Activated CD4-positive, alpha-beta T cell treated with anti-CD3 and anti-CD28 coated beads, Interleukin-2, amount 50 U/mL, for 4 hours (primary cell): ENCODE measurements at places on chromosomes 7 and 10.

DNA sequence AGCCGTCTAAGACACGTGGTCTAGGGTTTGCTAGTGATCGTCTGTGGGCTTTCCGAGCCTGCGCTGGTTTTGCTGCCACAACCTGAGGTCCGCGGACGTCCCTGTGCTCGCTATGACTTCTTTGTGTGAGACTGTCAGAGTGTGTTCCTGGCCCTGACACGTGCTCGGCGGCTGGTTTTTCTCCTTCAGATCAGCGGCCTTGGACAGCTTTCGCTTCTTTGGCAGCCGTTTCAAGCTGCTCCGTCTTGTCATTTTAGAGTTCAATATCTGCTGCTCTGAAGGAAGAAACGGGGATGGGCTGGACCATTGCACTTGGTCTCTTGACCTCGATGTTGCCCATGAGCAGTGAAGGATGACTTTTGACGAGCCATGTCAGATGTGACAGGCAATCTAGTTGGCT, 147.3 kb downstream of the MGMT start:
- DNase-seq, result no peak

DNA sequence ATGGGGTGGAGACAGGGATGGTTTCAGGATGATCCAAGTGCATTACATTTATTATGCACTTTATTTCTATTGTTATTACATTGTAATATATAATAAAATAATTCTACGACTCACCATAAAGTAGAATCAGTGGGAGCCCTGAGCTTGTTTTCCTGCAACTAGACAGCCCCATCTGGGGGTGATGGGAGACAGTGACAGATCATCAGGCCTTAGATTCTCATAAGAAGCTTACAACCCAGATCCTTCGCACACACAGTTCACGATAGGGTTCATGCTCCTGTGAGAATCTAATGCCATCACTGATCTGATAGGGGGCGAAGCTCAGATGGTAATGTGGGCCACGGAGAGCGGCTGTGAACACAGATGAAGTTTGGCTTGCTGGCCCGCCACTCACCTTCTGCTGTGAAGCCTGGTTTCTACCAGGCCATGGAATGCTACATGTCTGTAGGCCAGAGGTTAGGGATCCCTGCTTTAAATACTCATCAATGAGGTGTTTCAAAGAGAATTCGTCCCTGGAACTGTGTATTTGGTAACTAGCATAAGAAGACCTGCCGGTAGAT, 21.2 kb upstream of the PRKCQ start:
- peak; percentile 45 for DNase-seq

DNA sequence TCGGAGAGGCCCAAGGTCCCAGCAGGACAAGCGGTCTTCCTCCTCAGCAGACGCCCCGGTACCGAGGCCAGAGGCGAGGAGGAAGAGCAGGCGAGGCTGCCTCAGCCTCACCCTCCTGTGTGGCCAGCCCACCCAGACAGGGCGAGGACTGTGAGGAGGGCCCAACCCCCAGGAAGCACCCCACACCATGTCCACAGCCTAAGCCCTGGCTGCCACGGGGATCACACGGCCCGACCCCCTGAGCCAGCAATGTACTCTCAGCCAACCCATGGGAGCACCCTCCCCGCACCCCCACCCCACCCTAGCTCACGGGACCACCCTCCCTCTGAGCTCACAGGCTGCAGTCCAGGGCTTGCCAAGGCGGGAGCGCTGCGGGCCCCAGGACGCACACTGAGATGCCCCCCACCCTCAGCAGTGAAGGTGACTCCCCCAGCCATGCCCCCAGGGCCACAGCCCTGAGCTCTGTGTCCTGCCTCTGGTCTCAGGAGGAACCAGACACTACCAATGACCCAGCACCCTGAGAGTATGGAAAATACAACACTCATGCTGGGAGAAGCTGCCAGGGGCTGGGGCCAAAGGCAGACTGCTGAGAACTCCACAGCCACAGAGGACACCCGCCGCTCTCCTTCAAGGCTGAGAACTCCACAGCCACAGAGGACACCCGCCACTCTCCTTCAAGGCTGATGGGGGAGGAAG, 93.6 kb downstream of the MAD1L1 start:
- no peak for DNase-seq

DNA sequence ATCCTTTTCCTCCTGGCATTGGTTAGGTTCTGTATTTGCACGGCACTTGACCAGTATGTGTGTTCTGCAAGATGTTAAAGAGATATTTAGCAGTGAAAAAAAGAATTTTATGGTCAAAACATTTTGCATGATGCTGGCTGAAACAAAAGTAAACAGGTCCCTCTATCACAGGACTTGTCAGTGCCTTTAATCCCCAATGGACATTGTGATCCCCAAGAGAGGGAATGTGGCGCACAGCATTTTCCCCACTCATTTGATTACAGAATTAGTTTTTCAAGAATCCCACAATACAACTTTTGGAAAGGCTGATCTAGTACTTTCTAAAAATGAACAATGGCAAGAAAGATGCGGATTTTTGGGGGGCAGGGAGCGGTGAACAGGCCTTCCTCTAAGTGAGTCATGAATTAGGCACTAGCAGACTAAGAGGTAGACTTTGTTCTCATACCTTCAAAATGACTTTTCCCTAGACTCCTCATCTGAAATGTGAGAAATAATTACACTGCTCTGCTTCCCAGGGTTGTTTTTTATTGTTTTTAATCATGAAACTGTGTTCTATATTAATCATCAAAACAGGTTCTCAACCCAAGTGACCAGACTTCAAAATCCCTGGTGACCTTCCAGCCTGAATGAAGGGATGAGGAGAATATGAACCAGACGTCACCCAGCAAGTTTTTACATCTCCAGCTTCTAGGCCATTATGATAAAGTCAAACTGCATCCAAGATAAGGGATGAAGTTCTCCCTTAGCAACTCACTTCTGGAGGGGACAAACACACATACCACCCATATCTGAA, 8.6 kb downstream of the FBXW4 start:
- no peak for DNase-seq

DNA sequence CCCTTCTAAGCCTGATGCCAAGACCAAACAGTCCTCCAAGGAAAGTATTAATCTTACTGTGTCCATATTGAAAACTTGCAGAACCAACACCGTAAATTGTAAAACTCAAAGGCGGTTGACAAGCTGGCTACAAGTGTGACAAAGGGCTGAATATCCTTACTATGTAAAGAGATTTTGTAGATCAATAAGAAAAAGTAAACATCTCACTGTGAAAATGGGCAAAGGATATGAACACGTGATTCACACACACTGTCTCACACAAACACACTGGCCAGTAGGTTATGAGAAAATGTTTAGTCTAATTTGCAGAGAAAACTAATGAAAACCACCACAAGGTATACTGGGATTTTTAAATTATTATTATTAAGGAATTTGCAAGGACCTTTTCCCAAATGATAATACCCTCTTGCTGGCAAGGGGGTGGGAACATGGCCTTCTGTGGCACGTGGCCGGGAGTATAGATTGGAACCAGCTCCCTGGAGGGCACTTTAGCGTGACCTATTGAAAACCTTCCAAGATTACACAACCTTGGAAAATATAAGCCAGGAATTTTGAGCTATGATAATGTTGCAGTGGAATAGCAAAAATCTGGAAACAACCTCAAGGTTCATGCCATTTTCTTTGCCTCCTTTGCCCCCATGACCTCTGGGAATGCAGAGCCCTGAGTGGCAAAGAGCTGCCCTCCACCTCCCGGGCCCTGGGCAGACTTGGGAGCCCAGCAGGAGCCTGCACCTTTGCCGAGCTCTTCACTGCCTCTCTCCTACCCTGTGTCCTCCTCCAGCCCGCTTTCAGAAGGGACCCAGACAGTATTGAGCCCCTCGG, 26.2 kb upstream of the SLC29A3 start:
- no peak for DNase-seq

- no peak for DNase-seq
These were observed 44.9 kb downstream of the SPDYE5 start for GRCh38 chr7:75536940-75537538.

- no peak for DNase-seq
These were observed 364.3 kb downstream of the PLXNA4 start for GRCh38 chr7:132211971-132212370.

DNA sequence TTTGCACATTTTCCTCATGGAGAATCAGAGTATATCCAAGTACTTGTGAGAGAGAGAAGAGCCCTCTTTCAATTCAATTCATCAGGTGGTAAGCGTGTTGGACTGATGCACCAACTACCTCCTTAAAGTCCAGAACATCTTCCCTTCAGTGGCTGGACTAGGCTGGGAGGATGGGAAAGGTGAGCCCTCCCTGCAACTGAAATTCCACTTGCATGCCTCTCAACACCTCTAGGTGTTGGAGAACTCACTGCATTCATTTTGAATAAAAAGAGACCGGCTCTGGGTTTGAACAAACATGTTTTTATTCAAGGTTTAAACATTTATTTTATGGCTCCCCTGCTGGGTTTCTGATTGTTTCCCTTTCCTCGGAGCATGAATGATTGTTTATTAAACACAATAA, 573.5 kb downstream of the CCSER2 start:
- no peak for DNase-seq

- no peak for DNase-seq
These were observed 74.7 kb downstream of the DNAH11 start for GRCh38 chr7:21617513-21617912.

DNA sequence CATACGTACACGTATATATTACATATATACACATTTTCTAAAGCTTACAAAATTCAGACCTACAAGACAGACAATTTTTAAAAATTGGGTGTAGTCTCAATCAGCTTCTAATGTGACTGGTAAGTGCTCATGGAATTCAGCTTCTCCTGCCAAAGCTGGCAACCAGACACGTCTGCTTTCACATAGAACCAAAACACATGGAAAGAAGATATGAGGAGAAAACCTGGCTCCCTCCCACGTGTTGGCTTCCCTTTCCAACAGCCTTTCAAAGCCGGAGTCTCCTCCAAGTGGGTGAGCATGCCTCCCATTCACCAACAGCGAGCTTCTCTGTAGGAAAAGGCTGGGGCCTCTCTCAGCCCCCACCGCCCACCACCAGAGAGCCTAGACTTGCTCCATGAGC, 33.4 kb downstream of the CDCA7L start:
- DNase-seq, result no peak

GRCh38 chr7:473870-474604, 45.6 kb downstream of the PDGFA start:
- no peak for DNase-seq

DNA sequence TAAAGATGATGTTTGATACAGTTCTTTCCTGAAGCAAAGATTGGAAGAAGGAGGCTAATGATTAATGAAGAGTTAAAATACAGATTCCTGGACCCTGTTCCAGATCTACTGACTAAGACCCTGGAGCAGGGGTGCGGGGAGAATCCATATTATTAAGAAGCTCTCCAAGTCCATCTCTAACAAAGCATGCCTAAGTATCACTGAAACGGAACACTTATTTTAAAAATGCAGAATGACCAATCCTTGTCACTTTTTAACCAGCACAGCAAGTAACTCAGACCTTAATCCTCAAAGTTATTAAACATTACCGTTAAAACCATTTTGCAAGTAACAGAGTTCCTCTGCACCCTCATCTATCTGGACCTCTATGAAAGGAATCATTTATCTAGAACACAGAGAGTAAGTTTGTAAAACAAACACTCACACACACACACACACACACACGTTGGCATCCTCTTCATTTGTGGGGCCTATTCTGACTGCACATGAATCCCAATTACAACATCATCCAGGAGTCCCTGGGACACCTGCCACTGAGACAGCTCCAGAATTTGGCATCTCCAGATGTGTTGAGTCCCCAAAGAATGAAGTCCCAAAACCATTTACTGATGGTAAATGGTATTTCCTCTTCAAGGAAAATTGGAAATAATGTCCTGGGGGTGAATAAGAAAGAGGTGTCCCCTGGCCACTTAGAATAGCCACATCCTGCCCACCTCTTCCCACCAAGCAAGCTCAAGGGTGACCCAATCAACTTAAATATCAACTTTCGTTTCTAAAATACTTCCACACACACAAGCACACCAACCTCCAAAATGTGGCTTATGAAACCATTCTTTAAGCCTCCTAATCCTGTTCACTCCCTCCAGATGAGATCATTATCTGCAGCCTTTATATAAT, 117.5 kb downstream of the PARD3 start:
- no peak for DNase-seq

GRCh38 chr10:78109210-78109609, 75.5 kb downstream of the RPS24 start:
- DNase-seq, result no peak
